ENCODE measurements at places on chromosomes 16 and 17.
A peak's percentile ranks its signal among the peaks of the same experiment; 100 is the strongest.

DNA sequence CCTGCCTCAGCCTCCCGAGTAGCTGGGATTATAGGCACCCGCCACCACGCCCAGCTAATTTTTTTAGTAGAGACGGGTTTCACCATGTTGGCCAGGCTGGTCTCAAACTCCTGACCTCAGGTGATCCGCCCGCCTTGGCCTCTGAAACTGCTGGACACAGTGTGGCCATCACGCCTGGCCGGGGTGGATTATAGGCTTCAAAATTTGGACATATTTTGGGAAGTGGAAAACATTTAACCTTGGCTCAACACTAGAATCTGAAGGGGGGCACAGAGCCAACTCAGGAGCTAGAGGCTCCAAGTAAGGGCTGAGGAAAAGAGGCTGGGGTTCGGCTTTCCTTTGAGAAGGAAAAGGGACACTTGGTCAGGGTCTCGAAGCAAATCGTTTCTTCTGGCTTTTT lies 2.2 kb upstream of the CDK5R1 start:
- DNase-seq: no peak

DNA sequence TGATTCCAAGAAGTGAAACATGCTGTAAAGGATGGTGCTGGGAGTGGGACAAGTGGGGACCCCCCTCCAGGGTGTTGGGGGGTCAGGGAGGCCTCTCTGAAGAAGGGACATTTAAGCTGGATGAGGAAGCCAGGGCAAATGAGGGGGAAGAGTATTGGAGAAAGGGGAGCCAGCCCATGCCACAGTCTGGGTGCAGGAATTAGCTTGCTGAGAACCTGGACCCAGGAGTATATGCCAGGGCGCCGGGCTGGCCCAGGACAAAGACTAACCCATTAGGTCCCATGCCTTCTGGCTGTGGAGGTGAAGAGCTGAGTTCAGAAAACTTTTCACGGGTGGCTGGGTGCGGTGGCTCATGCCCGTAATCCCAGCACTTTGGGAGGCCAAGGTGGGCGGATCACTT lies 45.6 kb upstream of the PIK3R6 start:
- no peak for DNase-seq

DNA sequence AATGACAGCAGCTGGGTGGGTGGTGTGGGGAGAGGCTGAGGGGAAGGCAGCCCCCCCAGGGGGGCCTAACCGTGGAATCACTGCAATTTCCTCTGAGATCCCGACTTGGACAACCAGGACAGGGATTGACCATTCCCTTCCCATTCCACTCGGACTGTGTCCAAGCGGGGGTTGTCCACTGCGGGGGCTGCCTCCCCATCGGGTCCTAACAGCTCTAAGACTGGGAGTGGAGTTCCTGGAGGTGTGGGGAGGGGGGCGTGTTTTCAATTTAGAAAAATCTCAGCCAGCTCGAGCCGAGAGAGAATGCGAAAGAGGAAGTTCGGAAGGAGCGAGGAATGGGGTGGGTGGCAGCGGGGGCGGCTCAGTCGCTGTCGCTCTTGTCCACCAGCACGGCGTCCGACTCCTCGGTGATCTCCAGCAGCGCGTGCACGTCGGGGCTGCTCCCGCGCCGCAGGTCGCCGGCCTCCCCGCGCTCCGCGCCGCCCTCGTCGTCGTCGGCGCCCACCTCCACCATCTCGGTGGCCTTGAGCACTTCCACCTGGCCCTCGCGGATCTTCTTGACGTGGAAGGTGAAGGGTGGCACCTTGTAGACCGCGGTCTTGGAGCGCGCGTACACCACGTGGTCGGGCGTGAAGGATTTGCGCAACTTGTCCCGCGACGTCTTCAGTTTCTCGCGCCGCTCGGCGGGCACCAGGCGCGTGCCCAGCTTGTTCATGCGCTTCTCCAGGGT lies 16.2 kb upstream of the STAT3 start:
- no peak for DNase-seq

DNA sequence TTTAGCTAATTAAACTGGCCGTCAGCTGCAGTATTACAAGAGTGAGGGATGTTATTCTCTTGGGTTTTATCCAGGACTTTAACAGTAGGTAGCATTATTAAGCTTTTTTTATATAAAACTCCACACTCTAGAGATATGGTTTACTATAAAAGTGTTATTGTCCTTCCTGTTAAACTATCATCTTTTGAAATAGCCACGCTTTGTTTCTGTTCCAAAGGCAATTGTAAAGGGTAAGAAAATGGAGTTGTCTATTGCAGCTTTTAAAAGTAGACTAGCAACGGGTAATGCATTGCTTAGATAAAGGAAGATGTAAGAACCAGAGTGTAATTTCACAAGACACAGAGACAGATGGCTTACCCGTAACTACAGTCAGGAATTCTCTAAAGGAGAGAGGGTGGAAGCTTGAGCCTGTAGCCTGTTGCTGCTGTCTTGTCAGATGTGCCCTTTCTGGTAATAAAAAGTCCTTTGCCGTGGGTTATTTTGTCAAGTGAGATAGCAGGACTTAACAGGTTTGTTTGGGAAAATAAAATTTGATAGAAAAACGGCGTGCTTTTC lies 56.4 kb downstream of the WWOX start:
- DNase-seq: no peak

DNA sequence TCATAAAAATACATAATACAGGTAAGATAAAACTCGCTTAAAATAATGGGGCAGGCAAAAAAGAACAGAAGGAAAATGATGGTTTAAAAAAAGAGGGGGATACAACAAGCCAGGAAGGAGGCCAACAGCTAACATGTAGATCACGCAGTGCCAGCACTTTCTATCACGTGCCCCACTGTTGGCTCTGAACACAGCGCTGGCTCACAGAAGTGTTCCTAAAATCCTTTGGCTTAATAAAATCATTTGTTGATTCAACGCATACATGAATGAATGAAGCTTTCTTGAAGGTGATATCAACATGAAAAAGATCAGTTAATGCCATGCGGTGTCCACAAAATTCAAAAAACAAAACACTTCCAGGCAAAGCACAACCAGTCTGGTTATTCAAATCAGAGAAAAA lies 8.5 kb downstream of the ITGAE start:
- no peak for DNase-seq

GRCh38 chr16:2586901-2587480 lies 49.2 kb downstream of the PDPK1 start:
- no peak for DNase-seq

GRCh38 chr17:74923538-74924249 lies 379 bp upstream of the OTOP2 start:
- DNase-seq: no peak

DNA sequence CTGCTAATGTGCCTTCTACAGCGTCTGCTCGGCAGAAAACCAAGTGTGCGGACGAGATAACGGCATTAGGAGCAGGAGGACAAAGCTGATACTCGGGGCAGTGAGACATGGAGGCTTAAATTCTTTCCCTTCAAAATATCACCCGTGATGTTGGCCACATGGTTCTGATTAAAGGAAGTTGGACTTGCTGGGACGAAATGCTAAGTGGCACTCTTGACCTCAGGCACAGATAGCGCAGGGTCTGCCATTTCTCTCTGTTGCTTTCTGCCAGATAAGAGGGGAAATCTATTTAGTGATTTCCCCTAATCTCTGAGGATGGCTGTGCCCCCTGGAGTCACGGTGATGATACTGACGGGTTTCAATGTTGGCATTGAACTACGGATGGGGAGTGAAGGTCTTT lies 509.6 kb upstream of the EEF2KMT start:
- DNase-seq: no peak

GRCh38 chr16:4402439-4403132 lies 13.8 kb downstream of the CORO7 start:
- DNase-seq: peak; percentile 48

DNA sequence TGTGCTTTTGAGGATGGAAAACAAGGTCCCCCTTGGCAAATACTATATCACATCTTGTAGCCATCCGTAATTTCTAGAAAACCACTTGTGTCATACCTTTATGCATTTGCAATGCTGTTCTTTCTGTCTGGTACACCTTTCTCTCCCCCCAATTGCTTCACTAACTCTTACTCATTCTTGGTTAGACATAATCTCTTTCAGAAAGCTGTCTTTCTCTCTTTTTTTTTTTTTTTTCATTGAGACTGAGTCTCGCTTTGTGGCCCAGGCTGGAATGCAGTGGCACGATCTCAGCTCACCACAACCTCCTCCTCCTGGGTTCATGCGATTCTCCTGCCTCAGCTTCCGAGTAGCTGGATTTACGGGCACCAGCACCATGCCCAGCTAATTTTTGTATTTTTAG lies 94.9 kb upstream of the C17orf78 start:
- no peak for DNase-seq

- DNase-seq: no peak
Measured at GRCh38 chr17:83119987-83120864, 40.8 kb downstream of the METRNL start.

DNA sequence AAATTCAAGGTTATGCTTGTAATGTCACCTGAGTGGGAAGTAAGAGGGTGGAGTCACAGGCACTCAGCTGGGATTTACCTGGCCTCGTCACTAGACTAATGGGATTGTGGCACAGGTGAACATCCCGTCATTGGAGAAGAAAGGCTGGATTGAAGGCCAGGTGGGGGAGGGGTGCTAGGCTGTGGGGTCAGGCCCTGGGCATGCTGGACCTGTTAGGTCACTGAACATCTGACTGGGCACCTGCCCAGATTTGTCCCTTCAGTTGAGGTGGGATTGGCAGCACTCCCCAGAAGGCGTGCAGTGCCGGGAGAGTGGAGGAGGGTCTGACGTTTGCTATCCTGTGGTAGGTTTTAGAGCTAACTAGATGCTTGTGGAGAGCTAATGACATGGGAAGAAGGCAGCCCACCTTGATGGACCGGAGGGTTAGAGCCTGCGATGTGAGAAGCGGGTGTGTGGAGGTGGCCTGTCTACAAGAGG lies 161.5 kb upstream of the ZNF267 start:
- no peak for DNase-seq

GRCh38 chr17:47721725-47722124 lies 11.3 kb upstream of the TBX21 start:
- no peak for DNase-seq

GRCh38 chr16:87851141-87851587 lies 18.1 kb downstream of the SLC7A5 start:
- no peak for DNase-seq

DNA sequence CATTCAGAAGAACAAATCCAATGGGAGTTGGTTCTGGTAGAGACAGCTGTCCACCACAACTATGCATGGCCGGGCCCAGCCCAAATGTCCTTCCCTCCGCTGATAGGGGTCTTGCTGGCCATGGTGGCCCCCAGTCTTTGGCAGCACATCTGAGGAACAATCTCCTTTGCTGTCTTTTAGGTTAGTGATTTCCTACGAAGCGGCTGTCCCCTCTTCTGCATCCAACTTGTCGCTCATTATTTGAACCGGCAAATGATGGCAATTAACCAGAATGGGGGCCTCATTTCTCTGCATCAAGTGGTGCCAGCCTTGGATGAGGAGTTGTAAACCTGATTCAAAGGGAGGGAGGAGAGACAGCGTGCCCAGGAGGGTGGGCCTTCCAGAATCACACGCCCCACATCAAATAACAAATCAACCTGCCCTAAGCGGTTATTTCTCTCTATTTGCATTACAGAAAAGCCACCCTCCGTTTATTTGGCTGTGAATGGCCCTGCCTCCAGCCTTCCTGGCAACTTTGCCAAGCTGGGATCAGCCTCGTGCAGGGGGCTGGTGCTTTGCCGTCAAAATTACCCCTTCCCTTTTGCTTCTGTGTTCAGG lies 156.5 kb downstream of the RGS9 start:
- DNase-seq: no peak

DNA sequence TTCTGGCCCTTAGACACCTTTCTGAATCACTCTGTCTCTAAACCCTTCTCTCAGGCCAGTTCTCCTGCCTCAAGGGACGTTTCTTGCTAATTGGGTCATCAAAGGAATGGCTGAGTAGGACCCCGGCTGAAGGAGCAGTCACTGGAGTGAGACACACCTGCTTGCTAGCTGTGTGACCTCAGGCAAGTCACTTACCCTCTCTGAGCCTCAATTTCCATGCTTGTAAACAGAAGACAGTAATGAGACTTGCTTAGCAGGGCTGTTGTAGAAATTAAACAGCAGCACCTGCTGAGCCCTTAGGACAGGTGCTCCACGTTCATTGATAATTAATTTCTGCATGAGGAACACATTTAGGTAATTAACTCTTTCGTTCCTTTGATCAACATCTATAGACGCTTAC lies 6.8 kb downstream of the CIBAR2 start:
- DNase-seq: no peak

DNA sequence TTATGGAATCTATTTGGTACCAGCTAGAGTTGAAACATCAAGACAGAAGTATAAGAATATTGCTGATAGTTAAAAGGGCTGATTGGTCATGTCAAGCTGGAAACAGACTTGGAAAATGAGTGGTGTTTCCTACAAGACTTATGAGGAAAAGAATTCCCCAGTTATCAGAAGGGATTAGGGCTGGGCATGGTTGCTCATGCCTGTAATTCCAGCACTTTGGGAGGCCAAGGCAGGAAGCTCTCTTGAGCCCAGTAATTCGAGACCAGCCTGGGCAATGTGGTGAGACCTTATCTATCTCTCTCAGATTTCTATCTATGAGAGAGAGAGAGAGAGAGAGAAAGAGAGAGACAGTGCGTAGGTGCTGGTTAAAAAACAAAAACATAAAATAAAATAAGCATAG lies 139.5 kb upstream of the PMFBP1 start:
- DNase-seq: no peak

DNA sequence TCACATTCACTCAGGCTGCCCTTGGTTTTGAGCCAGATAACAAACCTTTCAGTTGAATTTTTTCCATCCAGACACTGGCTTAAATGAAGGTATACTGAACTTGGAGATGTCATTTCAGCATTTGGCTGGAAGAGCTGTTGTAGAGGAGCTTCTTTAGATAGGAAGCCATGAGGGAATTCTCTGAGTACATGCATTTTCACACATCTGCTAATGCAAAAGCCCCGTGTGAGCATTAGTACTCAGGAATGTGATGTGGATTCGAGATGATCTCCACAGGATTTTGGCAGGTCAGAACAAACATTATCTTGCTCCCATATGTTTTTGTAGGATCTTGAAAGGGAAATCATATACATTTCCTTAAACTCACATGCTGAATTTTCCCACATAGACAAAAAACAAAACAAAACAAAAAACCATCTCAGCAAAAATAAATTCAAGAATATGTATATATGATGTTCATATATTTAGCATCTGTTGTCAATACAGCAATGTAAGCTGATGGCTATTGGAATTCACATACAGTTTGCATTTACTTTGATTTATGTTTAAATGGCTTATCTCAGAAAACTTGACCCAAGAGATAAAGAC lies 277.2 kb upstream of the TBX2 start:
- no peak for DNase-seq

DNA sequence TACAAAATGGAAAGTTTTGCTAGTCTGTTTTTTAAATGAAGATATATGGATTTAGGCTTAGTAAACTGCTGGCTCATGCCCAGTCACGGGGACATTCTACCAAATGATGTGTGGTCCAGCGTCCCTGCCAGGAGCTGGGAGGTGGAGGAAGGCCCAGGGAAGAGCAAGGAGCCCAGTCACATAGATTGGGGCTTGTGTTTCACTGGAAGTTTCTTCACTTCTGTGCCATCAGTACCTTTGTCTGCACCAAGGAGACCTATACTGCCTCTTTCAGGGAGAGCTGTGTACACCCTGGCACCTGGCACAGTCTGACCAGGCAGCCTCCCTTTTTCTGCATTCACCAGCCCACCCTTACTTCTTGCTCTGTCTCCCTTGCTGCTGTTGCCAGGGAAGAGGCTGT lies 32.6 kb upstream of the ERN1 start:
- DNase-seq: no peak
